Activated CD4-positive, alpha-beta T cell treated with anti-CD3 and anti-CD28 coated beads, Interleukin-2, amount 50 U/mL, for 24 hours (primary cell): ENCODE measurements at places on chromosomes 2 and 18.

DNA sequence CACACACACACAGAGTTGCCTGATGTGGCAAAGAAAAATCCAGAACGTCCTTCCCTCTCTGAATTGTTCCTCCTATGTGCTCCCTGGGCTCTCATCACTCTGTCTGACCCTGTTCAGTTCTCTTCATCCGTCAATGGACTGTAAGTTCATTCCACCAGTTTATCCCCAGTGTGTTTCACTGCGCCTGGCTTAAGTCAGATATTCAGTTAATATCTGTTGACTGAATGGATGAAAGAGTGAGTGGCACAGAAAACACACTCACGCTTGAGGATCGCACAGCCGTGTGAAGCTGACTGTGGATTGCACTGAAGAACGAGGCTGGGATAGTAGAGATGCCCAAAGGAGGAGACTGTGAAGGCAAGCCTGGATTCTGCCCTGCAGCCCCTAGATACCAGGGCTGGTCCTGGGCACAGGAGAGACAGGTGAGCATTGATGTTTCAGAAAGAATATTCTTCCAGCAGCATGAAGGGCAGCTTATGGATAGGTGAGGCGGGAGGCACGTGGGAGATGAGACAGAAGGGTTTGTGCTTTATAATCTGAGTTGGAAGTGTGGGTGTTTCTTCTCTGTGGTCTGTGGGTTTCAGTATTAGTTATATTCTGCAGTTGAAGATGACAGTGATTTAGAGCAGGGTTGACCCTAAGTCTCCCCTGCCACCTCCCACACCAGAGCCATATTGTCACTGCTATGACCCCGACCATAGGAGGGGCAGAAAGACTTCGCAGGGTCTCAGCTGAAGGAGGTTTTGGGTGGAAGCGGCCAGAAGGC lies 129.9 kb downstream of the SOCS6 start:
- no peak for DNase-seq

GRCh38 chr2:75560022-75560767 lies 544 bp downstream of the EVA1A start:
- no peak for DNase-seq

- DNase-seq, result no peak
Observed at GRCh38 chr2:221085341-221085900, 486.7 kb downstream of the EPHA4 start.

DNA sequence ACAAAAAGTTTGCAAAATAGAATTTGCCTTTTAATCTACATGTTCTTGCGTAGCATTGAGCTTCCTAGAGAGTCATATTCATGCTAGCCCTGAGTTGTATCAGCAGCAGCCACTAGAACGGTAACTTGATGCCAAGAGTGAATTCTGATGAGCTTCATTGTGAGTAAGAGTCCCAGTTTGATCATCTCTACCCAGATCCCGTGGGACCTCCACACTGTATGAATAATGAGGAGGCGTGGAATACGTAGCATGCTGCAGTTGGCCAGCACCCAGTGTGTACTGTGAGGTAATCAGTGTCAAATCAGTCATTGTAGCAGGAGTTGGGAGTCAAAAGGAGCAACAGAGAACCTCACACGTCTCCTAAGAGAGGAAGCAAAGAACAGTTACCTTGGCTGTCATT lies 197.9 kb downstream of the NEDD4L start:
- no peak for DNase-seq

DNA sequence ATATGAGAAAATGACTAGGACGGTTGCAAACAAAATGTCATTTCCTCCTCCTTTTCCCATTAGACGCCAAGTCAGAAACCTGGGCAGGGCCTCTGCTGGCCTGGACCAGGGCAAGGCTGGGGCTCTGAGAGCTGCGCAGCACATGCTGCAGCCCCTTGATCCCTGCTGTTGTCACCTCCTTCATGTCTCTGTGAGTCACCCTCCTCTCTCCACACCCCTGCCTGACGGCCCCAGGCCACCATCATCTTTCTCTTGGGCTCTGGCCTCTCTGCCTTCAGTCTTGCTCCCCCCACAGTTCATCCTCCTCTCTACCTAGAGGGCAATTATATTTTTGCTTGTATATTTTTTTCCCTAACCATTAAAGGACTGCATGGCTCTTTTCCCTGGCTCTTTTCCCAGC lies 10.0 kb downstream of the FLACC1 start:
- DNase-seq, result no peak

DNA sequence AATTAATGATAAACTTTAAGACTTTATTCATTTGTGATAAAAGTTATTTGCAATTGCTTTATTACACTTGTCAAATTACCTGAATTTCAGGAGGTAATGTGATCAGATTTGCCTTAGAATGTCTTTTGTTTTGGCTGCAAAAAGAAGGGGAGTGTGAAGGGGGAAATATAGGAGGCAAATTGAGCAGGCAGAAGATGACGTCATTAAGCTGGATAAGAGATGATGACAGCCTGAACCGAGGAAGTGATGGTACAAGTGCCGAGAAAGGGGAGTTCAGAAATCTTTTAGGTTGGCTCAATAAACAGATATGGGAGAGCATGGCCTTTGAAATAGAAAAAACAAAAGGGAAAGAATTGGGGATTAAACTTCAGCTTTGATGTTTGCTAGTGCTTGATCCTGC lies 73.0 kb upstream of the TTN start:
- no peak for DNase-seq

DNA sequence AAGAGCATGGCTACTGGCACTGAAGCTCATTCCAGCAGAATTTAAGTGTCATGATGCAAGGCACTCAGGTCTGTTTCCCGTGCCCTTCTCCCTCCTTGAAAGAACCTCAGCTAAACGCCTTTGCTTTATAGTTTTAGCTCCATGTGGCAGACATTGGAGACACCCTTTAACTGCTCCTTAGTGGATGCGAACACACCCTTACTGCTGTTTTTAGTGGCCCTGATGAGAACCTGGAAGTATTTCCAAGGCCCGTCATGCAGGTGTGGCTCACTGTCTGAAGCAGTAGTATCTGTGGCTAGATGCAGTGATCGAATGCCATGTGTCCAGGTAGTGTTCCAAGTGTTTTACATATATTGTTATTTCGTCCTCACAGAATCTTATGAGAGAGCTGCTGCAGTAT lies 28.3 kb downstream of the KIF5C start:
- no peak for DNase-seq

GRCh38 chr18:23498877-23499276 lies 4.4 kb upstream of the RMC1 start:
- peak; percentile 26 for DNase-seq

GRCh38 chr2:128793404-128793803 lies 474.7 kb upstream of the HS6ST1 start:
- no peak for DNase-seq

DNA sequence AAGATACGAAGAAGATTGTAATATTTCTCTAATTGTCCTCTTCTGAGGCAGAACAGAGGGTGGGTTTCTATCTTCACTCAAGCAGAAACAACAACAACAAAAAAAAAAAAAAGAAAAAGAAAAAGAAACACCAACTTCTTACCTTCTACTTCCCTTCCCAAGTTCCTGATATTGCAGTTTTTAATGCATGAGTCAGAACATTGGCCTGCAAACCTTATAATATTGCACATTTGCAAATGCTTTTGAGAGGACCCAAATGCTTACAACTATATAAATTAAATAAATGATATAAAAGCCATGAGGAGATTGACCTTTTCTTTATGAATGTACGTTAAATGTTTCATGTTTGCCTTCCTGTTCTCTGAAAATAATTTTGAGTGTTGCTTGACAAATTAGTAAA lies 37.3 kb downstream of the PAX3 start:
- DNase-seq, result no peak

GRCh38 chr2:137252934-137253333 lies 487.6 kb downstream of the THSD7B start:
- no peak for DNase-seq

- no peak for DNase-seq
Observed at GRCh38 chr2:96065381-96065930, 30.7 kb upstream of the GPAT2 start.

GRCh38 chr2:126843081-126843480 lies 55.6 kb upstream of the TEX51 start:
- no peak for DNase-seq
